ENCODE measurements at places on chromosomes 1 and 21.

DNA sequence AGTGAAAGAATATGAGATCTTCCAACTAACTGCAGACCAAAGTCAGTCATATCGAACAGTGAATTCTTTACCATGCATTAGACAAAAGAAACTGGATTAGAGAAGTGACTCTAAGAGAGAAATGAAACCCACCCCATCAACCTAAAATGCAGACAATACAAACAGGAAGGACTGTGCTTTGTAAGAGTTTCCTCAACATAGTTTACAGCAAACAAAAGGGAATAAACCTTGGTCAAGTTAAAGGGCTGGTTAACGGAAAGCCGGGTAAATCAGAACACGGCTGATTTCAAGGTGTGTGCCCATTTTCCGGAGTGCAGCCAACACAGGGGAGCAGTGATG is 39.2 kb downstream of the SIPA1L2 start:
- no peak for DNase-seq

- DNase-seq, result no peak
Observed at GRCh38 chr1:181947441-181947840, 114.1 kb downstream of the ZNF648 start.

GRCh38 chr1:235724730-235725129 is 75.1 kb upstream of the GNG4 start:
- DNase-seq, result no peak

DNA sequence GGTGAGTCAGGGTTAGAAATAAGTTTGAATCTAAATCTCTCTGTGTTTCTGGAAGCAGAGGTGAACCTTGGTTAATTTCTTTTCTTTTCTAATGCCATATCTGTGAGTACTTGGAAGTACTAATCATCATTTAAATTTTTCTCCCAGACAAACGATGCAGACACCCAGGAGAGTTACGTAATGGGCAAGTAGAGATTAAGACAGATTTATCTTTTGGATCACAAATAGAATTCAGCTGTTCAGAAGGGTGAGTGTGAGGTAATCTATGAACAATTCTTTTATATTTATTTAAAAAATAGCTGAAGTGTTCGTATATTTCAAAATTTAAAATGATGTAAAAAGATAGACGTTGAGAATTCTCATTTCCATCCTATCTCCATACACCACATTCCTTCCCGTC is 11.2 kb downstream of the C4BPA start:
- DNase-seq, result no peak

- DNase-seq, result no peak
Observed at GRCh38 chr1:168443899-168444298, 99.9 kb downstream of the XCL2 start.

GRCh38 chr1:202046748-202047708 is 36.6 kb downstream of the ELF3 start:
- DNase-seq, result peak; percentile 51
